ENCODE measurements at places on chromosomes 16 and 17.

- DNase-seq, result no peak
These were observed 11.2 kb upstream of the RANGRF start for GRCh38 chr17:8277317-8277716.

DNA sequence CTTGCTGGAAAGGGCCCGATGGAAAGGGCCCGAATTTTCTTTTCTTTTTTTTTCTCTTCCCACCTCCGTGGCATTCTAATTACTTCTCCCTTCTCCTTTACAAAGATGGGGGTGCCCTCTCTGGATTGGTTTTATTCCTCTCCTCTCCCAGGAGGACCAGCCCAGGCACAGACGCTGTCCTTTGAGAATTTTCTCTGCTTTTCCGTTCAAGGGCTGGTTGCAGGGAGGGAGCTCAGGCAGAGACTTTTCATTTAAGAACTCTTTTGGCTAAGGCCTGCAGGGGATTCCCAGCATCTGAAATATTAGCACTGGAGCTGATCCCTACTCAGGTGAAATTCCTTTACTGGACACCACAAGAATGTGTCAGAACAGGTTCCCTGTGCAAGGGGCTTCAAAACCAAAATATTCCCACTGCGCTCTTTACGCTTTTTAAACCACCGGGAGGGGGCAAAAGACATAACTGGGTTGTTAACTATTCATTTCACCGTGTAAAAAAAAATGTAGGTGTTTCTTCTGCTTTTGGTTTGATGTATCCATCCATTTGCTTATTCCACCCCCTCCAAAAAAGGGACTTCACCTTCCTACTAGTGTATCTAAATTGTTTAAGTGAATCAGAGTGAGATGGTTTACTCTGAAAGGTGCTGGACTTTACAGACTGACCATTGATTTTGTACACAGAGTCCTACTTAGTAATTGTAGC, 1.4 kb downstream of the NFAT5 start:
- no peak for DNase-seq

GRCh38 chr17:58341861-58342475, 10.0 kb downstream of the SUPT4H1 start:
- DNase-seq, result no peak

GRCh38 chr17:83179374-83179773, 100.0 kb downstream of the METRNL start:
- no peak for DNase-seq

DNA sequence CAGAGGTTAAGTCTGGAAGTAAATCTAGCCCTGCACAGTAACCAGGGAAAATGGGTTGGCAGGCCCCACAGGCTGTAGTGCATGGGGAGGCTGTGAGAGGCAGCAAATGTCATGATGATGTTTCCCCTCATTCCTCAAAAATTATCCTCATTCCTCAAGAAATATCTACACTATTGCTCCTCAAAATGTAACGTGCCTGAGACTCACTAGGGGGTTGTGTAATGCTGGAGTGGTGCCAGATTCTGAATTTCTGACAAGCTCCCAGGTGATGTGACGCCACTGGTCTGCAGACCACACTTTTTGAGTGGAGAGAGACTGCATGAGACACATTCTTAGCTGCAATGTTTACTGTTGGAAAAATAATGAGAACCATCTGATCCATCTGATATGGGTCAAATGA, 1.2 kb upstream of the MPP3 start:
- no peak for DNase-seq

DNA sequence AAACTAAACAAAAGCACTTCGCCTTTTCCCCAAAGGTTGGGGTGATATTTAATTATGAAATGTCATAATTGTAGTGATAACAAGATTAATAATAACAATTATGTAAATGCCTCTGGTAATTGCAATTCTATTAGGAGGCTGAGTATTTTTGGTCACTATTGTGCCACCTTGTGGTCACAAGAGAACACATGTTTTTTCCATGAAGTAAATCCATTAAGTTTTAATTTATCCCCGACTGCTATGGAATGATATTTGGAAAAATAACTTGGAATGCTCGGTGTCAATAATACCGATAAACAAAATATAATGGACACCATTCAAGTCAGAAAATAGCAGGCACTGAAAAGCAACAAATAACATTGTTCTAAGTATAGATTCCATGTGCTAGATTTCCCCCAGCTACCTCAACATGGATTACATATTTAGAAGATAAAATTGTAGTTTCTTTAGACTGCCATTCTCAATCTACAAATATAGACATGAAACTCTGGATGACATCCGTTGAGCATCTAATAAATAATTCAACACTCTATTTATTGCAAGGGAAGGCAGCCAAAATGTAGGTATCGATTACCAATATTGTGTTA, 25.0 kb upstream of the KCNJ2 start:
- DNase-seq, result no peak

GRCh38 chr17:31002047-31002446, 31.2 kb downstream of the RNF135 start:
- DNase-seq, result no peak

GRCh38 chr17:39688945-39689344, 1.1 kb upstream of the PGAP3 start:
- no peak for DNase-seq

DNA sequence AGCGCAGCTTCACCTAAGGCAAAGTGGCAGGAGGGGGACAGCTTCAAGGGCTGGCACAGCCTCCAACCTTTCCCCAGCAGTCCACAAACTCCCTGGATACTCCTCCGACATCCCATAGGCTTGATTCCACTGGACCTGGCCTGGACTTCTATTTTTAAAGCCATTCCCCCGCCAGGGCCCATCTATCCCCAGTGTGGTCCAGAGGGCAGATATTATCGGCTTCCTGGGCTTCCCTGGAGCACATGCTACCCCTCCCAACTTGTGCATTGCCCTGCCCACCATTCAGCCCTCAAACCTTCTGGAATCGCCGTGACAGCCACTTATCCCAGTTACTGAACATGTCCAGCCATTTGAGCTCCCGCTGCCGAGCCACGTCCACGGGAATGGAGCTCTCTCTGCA, 5.1 kb downstream of the TBC1D10B start:
- no peak for DNase-seq

DNA sequence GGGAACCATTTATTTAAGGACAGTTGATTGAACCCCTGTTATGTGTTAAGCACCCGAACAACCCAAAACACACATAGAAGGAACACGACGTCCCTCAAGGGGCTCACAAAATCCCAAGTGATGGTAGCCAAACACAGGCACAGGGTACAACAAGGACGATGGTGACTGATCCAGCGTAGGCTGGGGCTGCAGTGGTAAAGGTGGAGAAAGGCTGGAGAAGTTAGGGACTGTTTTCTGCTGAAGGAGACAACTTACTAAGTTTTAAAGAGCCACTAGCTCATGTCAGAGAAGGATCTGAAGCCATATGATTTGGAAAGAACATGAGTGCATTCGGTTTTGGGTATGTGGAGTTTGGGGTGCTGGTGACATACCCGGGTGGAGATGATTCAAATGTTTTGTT, 229.6 kb upstream of the TNRC6C start:
- no peak for DNase-seq

GRCh38 chr16:85924675-85925074, 25.7 kb downstream of the IRF8 start:
- DNase-seq, result no peak

- DNase-seq, result peak; percentile 56
These were observed 6.1 kb upstream of the EIF4A3 start for GRCh38 chr17:80153004-80153403.

DNA sequence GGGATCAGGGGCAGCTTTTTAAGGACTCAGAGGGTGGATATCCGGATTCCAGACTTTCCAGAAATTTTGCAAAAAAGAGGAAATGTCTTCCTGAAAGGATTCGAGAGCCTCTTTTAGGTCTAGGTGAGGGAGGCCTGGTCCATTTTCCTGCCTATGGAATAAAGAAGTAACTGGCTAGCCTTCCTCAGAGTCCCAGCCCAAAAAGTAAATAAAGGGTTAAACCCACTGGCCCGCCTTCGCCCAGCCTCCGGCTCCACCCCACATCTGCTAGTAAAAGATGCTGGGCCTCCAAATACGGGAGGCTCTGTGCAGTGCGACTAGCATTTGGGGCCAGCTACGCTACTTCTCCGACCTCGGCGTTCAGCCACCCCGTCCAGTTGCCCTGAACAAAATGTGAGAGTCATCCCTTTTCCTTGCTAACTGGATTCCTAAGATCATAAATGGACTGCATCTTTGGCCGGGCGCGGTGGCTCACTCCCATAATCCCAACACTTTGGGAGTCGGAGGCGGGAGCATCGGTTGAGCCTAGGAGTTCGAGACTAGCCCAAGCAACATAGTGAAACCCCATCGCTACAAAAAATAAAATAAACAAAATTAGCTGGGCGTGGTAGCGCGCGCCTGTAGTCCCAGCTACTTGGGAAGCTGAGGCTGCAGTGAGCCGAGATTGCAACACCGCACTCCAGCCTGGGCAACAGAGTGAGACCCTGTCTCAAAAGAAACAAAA, 824 bp upstream of the MPP2 start:
- DNase-seq, result no peak

- no peak for DNase-seq
These were observed 39.9 kb downstream of the MSI2 start for GRCh38 chr17:57296231-57296630.

DNA sequence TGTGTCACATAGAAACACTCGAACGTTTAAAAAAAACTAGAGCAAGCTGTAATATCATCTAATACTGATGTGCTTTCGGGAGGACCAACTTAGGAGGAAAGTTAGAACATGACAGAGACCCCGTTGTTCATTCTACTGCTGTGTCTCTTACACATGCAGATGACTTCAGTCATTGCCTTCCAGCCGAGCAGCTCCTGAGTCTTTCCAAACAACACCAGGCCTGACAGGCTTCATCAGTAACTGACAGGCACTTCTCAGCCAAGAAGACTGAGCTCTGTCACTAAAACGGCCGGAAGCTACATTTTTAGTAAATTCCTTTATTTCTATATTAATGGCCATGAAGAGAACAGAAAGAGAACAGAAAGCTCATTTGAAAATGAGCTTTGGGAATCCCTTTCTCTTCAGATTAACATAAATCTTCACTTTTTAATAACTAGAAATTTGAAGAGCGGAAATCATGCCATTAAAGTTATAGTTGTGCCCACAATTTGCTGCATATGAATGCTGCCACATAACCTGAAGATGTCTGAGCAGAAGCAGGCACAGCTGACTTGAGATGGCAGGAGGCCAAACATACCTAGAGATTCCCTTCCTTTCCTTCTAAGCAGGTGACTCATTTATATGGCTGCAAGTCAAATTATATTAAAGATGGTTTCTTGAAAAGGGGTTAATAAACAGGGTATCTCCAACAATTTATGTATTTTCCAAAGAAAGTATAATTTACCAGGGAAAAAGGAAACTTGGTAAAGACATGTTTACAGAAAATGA, 148.9 kb downstream of the ITFG1 start:
- no peak for DNase-seq

GRCh38 chr17:49454050-49454449, 39.4 kb upstream of the PHB1 start:
- DNase-seq, result no peak

GRCh38 chr16:65406933-65407332, 285.1 kb upstream of the CDH11 start:
- no peak for DNase-seq

- DNase-seq, result no peak
These were observed 4.7 kb downstream of the TPPP3 start for GRCh38 chr16:67388591-67388990.

DNA sequence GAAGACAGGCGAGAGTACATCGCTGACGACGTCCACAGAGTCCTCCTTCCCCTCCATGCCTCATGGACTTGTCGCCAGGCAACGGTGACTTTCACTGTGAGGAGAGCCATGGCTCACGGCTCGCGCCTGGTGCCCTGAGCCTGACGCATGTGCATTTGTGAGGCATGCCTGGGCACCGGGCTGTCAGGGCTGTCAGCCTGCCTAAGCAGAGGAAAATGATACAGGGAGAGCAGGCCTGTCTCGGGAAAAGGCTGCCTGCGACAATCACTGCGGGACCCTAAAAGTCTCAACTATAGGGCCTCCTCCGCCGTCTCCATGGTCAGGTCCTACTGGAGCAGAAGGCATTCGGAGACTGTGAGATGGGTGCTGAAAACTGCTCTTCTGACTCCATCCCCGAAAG, 135.5 kb upstream of the WSB1 start:
- DNase-seq, result no peak

GRCh38 chr16:24801761-24802302, 43.9 kb upstream of the SLC5A11 start:
- DNase-seq, result no peak

- DNase-seq, result no peak
These were observed 111.4 kb downstream of the SNX29 start for GRCh38 chr16:12087901-12088421.

DNA sequence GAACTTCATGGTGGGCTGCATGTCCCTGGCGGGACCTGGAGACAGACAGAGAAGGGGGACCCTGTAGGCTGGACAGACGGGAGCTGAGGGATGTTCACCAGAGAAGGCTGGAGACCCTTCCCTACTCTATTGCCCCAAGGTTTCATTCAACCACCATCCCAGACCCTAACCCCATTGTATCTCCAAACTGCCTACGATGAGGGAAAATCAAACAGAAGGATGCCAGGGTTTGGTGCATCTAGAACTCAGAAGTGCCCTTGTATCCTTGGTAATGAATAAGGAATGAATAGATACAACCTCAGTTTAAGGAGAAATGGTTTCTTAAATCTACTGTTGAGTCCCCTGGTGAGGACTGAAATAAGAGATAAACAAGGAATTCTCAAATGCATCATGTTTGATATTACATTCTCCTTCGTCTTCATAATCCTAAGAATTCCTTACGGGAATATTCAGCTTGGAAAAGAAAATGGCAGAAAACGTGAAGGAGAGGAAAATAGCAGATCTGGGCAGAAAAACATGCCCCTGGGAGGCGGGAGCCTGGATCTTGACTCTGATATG, 16.4 kb downstream of the TNS4 start:
- no peak for DNase-seq

GRCh38 chr17:15143524-15143923, 121.6 kb downstream of the PMP22 start:
- DNase-seq, result no peak

DNA sequence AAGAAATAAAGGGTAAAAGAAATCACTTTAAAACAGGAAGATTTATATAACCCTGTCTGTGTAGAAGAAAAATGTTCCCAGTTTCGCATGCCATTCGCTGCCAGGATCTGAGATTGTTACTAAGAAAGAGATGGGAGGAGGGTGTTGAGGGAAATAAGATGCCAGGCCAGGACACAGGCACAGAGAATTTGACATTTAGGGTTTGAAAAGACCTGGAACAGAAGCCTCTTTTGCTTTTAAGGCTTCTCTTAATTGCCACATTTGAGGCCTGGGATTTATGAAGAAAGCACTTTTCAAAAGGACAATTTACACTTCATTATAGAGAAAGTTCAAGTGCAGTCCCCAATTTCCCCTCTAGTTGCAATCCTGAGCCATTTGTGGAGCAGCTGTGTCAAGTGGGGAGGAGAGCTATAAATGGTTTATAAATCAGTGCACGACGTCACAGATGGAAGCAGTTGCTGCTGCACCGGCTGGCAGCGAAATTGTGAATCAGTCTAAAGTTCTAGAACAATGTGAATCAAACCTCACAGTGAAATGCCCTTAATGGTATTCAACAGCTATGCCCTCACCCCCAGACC, 26.5 kb upstream of the C16orf87 start:
- DNase-seq, result no peak

GRCh38 chr16:67428146-67428731, 2.7 kb upstream of the HSD11B2 start:
- DNase-seq, result no peak

Data from GM12878 (cell line).